ENCODE measurements at places on chromosomes 3 and 15.

GRCh38 chr3:98013411-98014267 is 21.5 kb downstream of the GABRR3 start:
- DNase-seq = no peak

DNA sequence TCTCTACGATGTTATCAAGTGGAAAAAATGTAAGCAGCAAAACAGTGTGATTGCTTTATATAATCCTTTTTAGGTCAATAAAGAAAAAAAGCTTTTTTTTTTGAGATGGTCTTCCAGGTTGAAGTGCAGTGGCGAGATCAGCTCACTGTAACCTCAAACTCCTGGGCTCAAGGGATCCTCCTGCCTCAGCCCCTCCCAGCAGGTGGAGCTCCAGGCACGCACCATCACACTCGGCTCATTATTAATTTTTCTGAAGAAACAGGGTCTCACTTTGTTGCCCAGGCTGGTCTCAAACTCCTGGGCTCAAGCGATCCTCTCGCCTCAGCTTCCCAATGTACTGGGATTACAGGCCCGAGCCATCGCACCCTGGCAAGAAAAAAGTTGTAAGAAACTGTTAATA is 17.3 kb downstream of the RNF168 start:
- no peak for DNase-seq

DNA sequence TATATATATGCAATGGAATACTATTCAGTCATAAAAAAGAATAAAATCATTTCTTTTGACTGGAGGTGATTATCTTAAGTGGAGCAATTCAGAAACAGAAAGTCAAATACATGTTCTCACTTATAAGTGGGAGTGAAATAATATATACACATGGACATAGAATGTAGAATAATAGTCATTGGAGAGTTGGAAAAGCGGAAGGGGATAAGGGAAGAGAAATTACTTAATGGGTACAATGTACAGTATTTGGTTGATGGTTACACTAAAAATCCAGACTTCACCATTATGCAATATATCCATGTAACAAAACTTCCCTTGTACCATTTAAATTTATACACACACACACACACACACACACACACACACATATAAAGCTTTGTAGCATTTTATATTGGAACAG is 84.3 kb downstream of the RAP2B start:
- no peak for DNase-seq

- no peak for DNase-seq
Measured at GRCh38 chr3:96803870-96804269, 10.5 kb upstream of the EPHA6 start.

DNA sequence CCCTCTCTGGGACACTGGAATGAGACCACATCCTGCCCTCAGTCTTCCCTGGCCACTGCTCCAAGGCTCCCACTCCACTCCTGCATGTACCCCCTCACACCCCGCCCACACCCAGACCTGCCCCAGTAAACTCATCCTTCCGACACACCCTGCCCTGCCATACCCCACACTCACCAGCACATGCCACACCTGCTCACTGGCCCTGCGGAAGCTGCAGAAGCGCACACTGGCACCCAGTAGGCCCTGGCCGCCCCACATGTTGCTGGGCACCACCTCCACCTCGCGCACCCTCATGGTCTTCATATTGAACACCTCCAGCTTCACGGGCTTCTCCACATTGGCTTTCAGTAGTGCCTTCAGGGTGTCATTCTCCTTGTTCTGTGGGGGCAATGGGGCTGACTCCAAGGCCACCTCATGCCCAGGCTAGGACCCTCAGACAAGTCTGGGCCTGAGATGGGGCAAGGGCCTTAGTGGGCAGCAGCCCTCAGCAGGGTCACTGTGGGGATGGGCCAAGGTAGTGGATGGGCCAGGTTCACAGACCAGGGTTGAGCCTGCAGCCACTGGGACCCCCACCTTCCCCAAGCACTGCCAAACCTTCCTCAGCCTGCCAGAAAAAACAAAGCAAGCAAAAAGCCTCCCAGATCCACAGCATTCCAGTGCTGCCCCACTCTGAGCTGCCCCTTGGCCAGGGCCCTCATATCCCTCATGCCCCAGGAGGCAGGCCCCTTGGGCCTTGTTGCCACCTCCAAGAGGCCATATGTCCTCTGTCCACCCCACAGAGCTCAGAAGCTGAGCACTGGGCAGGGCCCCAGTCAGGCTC is 4.7 kb downstream of the GORASP1 start:
- DNase-seq = no peak

- no peak for DNase-seq
Measured at GRCh38 chr3:12449889-12450682, 34.2 kb upstream of the TSEN2 start.

- DNase-seq = no peak
Measured at GRCh38 chr3:190424478-190425439, 24.9 kb downstream of the TMEM207 start.

DNA sequence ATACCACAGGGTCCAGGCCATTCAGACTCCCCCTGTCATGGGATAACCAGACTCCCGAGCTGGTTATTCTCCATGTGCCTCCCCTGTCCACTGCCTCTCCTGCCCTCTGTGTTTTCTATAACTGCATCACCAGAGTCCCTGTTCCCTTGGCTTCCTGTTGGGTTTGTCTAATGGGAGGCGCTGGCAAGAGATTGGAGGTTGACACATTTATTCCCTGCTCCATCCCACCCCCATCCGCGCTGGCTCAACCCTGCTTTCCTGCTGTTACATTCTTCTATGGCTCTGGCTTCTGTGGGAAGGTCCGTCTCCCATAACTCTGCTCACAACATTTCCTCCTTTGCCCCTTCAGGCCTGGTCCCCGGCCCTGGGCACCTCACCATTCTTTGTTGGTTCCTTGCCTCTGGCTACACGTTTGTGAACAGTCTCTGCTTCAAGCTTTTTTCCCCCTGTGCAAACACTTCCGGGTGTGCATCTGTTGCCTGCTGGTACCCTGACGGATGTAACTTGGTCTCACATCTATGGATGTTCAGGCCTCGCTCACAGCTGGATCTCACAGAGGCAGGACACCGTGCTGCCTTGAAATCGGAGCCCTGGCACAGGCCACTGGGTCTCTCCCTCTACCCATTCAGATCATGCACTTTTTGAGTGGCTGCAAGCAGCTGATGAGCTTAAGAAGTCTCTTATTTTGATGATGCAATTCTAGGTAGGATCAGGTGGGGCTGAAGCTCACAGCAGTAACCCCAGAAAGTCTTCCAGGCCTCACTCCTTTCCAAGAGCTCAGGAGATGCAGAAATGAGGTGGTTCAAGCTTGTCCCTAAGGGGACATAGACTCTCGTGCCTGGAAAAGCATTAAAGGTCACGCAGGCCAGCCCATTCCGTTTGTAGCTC is 68.6 kb upstream of the ATP13A3 start:
- DNase-seq = no peak

DNA sequence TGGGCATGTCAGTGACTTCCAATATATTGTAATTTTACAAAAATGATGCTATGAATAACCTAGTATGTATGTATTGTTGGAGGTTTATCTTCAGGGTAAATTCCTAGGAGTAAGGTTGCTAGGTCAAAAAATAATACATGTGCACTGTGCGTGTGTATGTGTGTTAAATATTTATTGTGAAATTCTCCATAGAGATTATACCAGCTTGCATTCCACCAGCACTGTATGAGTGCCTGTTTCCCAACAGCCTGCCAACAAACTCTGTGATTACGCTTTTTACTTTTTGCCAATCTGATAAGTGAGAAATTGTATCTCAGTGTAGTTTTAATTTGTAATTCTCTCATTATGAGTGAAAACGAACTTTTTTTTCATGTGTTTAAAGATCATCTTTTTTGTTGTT is 12.6 kb upstream of the IGF2BP2 start:
- no peak for DNase-seq

DNA sequence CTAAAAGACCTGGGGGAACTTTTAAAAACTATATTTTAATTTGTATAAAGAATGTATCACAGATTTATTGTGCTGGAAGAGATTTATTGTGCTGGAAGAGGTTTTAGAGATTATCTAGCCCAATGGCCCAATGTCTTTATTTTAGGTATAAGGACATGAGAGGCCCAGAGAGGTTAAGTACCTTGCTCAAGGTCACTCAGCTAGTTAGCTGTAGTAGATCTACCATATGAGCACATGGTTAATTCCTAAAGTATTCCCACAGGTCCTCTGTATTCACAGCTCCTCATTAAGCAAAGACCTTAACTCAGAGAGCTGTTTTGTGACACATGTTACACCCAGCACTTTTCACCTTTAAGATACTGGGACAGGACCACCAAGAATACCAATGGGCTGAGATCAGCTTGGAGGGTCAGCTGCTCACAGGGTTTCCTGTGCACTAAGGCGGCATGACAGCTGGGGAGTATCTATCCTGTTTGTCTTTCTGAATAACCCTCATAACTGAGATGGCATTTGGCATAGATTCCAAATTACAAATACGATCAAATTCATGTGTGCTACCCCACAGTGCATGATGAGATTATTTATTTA is 143.1 kb upstream of the TBL1XR1 start:
- no peak for DNase-seq

DNA sequence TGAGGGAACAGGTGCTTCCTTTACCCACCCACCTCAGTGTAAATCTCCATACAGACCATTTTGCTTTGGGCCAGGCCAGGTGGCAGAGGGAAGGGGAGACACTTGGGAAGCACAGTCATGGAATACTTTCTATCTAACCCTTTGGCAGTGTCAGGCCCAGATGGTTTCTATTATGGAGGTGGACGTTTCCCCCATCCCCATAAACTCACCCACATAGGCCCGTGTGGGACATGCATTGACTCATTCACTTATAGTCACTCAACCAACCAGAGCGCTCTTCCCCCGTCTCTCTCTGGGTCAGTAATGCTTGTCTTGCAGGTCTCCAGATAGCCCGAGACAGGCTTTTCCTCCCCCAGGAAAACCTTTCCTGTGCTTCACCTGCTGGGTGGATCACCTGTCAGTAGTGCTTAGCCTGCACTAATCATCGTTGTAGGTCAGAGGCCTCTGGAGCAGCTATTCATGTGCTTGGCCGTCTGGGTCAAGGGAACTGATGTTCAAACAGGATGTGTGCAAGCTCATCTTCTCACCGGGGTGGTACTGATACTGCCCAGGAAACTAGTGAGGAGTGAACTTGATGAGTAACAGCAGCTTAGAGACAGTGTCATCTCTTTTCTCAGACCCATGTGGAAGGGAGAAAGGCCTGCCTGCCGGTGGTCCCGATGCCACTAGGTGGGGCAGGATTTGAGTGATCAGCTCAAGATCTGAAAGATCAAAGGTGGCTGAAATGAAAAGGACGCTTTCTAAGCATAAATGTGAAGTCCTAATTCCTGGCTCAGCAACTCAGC is 67.1 kb downstream of the CEMIP start:
- no peak for DNase-seq

GRCh38 chr3:105869861-105870755 is 1.3 kb upstream of the CBLB start:
- no peak for DNase-seq
